Pons (tissue), 1 donor: ENCODE measurements at places on chromosomes 1 and 21.
A peak's percentile ranks its signal among the peaks of the same experiment; 100 is the strongest.

GRCh38 chr1:210496063-210496462 lies 167.4 kb downstream of the HHAT start:
- peak; percentile 54 for DNase-seq

GRCh38 chr1:244064621-244065020 lies 13.5 kb downstream of the ZBTB18 start:
- no peak for DNase-seq

DNA sequence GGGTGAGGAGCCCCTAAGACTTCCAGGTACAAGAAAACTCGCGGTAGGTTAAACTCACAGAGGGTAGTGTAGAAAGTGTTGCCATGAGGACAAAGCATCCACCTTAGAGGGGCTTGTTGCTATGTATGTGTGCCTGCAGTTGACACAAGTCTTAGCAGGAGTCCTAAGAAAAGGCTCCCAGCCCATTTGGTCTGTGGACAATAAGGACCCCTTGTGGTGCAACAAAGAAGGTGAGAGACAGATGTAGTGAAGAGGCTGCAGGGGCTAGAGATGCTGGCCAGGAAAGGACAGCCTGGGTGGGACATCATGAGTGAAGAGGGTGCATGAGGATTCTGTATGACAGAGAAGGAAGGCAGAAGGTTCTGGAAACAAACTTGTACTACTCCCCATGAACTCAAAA lies 36.3 kb upstream of the IL10 start:
- DNase-seq: peak; percentile 19

GRCh38 chr1:110636149-110636935 lies 30.2 kb upstream of the KCNA2 start:
- DNase-seq: no peak

DNA sequence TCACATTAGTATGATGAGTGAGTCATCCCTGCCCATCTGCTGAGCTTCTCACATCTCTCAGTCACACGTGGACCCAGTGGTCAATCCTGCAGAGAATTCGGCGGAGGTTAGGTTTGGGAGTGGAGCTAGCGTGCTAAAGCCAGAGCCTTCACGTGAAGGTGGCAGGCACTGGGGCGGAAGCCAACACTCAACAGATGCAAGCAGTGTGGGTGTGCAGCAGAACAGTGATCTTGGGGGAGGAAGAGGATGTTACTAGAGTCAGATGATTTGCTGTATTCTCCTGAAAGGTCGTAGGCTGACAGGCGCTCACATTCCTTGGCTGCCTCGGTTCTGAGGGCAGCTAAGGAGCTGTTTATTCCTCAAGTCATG lies 6.7 kb downstream of the C1orf115 start:
- DNase-seq: peak; percentile 5

DNA sequence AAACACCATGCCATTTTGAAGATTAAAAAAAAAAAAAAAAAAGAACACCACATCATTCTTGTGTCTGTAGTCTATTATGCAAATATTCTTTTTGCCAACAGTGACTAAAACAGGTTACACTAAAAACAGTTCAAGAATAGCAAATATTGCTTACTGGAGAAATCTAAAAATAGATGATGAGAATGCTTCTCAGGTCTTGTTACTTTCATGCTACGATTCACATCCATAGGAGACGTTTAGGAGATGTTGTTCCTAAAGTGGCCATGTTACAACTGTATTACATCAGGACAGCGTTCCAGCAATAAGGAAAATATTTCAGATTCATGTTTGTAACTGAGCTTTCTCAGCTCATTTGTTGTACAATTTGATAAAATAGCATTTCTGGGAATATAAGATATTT lies 32.3 kb downstream of the RAB3GAP2 start:
- no peak for DNase-seq

DNA sequence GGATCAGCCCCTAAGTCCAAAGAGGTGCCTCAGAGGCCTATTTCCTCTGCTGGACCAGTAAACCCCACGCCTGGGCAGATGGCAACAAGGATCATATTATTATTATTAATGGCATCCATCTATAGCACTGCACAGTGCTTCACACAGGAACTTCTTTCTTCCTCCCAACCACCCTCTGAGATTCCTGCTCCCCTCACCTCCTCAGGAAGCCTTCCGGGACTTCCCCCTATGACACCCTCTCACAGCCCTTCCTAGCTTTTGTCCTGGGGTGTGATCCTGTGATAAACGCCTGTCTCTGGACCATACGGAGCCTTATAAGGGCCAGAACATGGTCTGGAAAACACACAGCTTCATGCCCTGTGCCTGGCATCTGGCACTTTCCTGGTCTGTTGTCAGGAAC lies 3.2 kb downstream of the FBXO2 start:
- no peak for DNase-seq

GRCh38 chr1:114341856-114342255 lies 169.1 kb downstream of the TRIM33 start:
- DNase-seq: no peak

DNA sequence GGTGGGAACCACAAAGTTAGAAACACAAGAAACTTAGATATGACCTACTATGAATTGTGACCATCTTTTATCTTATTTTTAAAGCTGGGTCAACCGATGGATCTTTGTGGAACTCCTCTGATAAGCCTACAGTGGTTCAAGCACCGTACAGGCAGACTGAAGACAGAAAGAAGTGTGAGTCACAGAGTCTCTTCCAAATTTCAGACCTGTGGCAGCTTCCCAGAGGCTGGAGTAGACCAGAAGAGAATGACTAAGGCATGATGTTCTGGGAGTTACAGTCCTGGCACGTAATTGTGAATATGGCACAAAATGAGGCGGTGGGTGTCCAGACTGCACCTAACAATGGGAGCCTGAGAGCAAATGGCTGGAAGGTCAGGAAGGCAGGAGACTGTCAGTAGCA lies 70.0 kb downstream of the LMO4 start:
- no peak for DNase-seq

DNA sequence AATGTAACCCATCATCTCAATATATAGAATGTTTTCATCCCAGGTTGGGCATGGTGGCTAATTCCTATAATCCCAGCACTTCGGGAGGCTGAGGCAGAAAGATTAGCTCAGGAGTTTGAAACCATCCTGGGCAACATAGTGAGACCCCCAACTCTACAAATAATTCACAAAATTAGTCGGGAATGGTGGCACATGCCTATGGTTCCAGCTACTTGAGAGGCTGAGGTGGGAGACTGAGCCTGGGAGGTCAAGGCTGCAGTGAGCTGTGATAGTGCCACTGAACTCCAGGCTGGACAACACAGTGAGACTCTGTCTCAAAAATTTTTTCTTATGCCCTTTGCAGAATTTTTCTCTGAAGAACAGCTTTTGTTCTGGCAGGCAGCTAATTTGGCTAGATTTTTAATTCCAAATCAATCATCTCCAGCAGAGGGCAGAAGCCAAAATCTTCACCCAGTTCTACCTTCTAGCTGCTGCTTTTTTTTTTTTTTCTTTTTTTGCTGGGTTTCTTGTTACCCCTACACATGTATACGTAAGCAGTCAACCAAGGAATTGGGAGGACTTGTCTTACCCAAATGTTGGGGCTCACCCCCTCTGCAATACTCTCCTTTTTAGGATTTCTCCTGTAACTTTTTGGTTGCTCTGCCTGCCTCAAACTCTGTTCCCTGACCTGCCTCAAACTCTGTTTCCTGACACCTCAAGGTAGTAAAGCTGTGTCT lies 2.7 kb upstream of the RAD54L start:
- DNase-seq: no peak

DNA sequence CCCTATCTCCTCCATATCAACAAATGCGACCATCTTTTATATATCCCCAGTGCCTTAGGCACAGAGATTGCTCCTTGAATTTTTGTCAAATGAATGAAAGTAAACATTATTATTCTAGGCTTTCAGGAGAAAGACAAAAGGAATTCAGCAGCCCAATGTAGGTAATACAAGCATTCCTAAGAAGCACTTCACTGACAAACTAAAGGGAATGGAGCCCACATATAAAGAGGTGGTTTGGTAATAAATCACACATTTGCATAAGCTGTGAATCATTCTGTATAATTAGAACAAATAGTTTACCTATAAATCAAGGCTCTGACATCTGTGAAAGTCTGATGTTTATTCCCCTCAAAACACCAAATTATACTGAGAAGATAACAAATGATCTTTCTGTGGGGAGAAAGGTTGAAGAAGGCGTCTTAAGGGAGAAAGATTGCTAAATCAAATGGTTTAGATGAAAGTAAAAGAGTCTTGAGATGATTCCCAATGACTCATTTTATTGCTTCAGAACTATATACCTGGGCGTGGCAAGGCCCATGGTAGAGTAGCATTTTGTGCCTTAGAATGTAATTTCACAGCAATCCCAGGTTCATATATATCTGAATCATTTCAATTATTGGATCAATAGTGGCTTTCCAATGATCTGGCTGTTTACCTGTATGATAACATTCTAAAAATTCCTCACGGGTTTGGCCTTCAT lies 558.1 kb downstream of the AGBL4 start:
- no peak for DNase-seq

DNA sequence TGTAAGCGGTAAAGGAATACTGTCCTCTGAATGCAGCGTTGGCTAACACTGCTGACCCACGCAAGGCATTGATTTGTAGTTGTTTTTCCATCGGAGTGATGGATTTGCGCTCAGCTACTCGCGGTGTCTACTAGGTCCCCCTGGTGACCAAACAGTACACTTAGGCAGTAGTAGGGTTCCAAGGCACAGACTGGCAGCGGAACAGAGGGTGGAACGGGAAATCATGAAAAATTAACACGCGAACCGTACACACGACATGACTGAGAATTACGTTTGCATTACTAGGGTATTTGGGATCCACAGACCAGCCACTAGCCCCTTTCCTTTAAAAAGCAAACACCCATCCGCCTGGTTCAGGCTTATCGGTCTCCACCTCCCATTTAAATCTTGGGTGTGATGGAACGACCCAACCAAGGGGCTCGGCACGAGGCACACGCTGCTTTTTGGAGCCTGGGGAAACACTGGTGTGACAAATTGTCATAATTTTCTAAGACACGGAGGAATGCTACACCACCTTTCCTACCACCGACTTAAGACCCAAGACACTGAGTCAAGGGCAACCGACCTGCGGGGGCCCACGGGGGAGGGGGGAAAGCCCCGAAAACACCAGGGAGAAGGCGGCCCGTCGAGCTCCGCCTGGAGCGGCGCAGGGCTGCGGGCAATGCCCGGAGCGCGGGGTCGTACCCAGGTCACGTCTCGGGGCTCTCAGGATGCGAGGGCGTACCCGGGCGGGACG lies 699 bp downstream of the DIPK1A start:
- peak; percentile 94 for DNase-seq

- peak; percentile 82 for DNase-seq
These were observed 243.0 kb downstream of the SLC45A1 start for GRCh38 chr1:8560611-8561544.

DNA sequence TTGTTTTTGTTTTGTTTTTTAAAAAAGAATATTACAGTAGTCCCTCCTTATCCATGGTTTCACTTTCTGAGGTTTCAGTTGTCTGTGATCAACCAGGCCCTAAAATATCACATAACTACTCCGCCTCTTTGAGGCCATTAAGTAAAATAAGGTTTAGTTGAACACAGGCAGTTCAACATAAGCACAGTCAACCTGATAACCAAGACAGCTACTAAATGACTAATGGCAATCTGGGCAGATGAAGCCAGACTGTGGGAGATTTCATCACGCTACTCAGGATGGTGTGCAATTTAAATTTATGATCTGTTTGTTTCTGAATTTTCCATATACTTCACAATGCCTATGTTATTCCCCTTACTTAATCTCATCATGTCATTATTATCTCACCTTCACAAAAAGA lies 30.1 kb downstream of the LDLRAD1 start:
- DNase-seq: no peak

DNA sequence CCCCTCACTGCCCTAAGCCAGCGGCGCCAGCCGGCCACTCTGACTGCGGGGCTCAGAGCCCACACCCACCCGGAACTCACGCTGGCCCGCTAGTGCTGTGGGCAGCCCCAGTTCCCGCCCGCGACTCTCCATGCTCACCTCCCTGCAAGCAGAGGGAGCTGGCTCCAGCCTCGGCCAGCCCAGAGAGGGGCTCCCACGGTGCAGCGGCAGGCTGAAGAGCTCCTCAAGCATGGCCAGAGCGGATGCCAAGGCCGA lies 41.5 kb downstream of the SLC2A1 start:
- DNase-seq: no peak

DNA sequence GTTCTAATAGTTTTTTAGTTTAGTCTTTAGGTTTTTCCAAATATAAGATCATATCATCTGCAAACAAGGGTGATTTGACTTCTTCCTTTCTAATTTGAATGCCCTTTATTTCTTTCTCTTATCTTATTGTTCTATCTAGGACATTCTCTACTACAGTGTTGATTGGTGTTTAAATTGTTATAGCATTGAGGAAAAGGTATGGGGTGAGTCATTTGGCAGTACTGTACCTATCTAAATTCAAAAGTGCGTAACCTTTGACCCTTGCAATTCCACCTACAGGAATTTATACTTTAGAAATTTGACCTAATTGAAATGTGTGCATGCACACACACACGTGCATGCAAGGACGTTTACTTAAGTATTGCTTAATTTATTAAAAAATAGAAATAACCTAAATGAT lies 78.3 kb downstream of the MAB21L3 start:
- DNase-seq: no peak

DNA sequence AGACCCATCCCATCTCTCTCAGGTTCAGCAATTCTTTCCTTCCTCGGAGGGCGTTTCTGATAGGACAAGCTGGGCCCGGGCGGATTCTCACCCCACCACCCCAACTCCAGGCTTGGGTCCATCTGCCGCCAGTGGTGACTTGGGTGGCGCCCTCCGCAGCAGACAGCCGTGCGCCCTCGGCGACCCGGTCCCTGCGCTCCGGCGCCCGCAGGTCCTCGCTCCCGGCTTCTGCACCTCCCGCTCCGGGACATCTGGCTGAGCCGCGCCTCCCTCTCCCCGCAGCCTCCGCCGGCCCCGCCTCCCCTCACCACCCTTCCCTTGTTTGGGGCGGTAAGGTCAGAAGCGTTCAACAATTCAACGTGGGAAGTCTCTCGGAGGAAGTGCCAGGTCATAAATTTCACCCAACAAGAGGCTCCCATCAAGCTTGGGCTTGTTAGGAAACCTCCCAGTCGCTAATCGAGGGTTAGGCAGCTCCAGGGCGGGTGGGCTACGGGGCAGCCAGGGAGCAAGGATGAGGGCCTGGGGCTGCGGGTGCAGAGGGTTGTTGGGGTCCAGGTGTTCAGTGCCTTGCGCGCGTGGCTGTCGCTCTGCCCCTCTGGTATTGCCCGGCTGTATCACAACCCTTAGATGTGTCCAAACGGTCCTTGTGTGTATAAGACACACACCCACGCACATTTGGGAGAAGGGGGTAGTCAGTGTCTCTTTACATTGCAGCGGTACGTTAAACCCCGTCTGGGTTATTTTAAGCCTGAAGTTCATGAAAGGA lies 39.8 kb downstream of the OLIG1 start:
- no peak for DNase-seq
